HS-27A (cell line): ENCODE measurements at places on chromosomes 7 and 10.

GRCh38 chr7:17921857-17922416, 18.4 kb downstream of the SNX13 start:
- DNase-seq = no peak

DNA sequence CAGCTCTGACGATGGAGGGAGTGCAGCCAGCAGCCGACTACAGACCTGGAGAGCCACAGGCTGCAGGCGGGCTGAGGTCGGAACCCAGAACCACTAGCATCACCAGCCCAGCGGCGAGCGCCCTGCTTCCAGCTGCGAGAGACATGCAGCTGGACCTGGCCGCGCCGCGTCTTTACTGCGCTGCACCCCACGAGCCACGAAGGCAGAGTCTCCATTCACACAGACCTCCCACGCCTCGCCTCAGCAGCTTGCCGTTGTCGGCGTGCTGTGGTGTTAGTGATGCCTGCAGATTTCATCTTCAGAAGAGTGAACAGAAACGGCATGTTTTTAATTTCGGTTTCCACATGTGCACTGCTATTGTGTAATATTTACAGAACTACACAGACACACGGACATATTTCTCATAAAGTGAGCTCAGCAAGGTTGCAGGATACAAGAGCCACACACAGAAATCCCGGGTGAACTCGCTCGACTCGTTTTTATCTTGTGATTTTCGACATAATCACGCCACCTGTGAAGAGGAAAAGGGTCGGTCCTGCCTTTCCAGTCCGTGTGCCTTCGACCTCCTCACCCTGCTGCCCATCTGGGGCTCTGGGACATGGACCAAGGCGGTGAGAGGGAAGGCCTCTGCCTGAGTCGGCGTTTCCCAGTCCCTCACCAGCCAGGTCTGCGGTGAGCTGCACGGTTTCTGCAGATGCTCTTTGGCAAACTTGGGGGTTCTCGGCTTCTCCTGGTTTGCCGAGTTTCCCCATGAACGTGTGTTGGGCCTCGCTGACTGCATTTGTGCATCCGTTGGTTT, 252.2 kb downstream of the ELFN1 start:
- DNase-seq = no peak

- DNase-seq = no peak
Measured at GRCh38 chr7:108094933-108095710, 35.0 kb downstream of the LAMB4 start.

DNA sequence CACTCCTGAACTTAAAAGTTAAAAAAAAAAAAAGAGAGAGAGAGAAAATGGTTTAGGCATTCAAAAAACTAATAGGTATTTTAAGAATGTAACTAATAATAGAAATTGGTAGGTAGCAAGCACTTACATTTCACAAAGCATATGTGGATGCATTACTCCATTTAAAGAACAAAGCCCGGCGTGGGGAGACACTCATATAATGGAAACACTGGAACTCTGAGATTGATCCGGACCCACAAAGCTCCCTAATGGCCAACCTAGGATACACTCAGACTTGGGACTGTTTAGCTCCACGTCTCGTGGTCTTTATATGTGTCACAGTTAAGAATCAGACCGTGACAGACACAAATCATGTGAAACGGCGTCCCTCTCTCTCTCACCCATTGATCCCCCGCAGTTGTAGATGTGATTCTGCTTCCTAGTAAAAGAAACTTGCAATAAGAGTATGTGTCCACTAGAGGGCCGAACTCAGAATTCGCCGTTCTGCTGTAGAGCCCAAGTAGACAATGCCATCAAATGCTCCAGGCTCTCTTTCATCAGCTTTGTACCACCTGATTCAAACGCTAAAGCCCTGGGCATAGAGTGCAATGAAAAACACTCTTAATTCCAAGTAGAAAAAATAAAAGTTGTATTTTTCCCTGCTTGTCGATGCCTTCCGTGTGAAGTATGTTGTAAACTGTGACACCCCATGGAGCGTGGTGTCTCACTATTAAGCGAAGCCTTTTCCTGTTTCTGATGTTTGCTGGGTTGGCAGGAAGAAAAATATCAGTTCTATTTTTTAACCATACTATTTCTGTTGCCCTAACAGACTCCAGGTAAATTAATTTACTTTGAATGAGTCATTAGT, 429.0 kb upstream of the MTPN start:
- DNase-seq = peak; percentile 12
